Omental fat pad (tissue), 4 donors: ENCODE measurements at places on chromosomes 5 and 9.

GRCh38 chr5:121156565-121156964, 692.5 kb downstream of the PRR16 start:
- DNase-seq, result no peak

DNA sequence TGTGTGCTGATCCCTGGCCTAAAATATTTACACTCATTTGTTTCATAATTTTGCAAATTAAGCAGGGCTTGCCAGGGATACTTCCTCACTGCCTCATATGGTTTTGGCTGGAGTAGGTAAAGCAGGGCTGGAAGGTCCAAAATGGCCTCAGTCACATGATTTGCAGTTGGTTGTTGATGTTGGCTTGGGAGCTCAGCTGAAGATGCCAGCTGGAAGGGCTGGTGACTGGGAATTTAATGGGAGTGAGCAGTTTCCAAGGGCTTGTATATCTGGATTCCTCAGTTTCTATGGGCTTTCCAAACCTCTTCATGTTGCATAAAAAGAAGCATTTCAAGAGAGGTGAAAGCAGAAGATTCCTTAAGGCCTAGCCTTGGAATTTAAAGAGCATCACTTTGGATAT, 729.3 kb downstream of the CDH18 start:
- no peak for DNase-seq

DNA sequence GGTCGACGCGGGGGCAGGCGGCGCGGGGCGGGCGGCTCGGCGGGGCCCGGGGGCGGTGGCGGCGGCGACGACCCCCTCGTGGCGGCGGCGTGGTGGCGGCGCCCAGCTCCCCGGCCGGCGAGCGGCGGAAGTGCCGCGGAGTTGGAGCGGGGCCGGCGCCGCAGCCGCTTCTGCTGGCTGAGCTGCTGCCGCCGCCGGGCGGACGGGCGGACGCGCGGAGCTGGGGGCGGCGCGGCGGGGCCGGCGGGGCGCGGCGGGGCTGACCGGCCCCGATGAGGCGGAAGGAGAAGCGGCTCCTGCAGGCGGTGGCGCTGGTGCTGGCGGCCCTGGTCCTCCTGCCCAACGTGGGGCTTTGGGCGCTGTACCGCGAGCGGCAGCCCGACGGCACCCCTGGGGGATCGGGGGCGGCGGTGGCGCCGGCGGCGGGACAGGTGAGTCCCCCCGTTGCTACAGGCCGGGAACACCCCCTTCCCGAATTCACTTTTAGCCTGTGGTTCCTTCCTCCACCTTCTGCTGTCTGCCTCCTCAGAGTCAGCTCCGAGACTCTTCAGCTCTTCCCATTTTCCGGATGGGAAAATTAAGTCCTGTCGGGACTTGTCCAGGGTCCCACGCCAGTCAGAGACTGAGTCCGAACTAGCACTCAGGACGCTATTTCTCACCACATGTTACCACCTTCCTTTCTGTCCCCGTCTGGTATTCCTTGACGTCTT, at the start of gene GALNT10:
Gene GALNT10 (plus strand): TSS at position 139 of the 710 bp plus-strand sequence. CDS start 134 bp downstream, at position 273.
- no peak for DNase-seq

- no peak for DNase-seq
Observed at GRCh38 chr5:56873056-56873455, 36.3 kb upstream of the SETD9 start.

- DNase-seq, result no peak
Observed at GRCh38 chr5:63564789-63565188, 397.5 kb downstream of the HTR1A start.

GRCh38 chr5:174732036-174733020, 7.9 kb downstream of the MSX2 start:
- DNase-seq, result no peak

- DNase-seq, result no peak
Observed at GRCh38 chr5:138458384-138458783, 6.9 kb upstream of the EGR1 start.
